GM18507 (cell line): ENCODE measurements at places on chromosomes 6 and 20.

GRCh38 chr20:46807998-46808397, 86.6 kb upstream of the EYA2 start:
- no peak for DNase-seq

GRCh38 chr6:26109772-26110171, 22.5 kb downstream of the HFE start:
- DNase-seq, result no peak

- no peak for DNase-seq
These were observed 12.0 kb downstream of the KCNK5 start for GRCh38 chr6:39217177-39217864.

- no peak for DNase-seq
These were observed 7.6 kb downstream of the ILRUN start for GRCh38 chr6:34688956-34689355.

DNA sequence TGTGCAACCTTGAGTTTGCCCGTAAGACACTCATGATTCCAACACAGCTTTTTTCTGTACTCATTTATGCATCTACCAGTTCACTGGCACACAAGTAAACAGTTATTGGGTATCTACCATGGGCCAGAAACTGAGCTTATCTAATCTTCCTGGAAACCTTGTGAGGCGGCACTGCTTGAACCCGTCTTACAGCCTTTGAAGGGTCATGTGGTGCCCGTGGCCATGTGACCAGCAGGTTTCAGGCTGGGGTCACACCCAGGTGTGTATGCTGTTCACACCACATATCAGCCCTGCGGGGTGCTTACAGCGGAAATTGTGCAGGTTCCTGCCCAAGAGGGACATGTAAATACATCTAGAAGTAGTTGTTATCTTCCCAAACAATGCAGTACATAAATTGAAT, 6.1 kb downstream of the THBD start:
- DNase-seq, result no peak

GRCh38 chr6:3391902-3392458, 64.9 kb downstream of the SLC22A23 start:
- DNase-seq, result no peak

GRCh38 chr20:16707674-16708073, 22.2 kb upstream of the SNRPB2 start:
- peak; percentile 7 for DNase-seq
